ENCODE measurements at places on chromosomes 11 and 22. TPM values are rescaled to one million over a fixed set of nuclear protein-coding genes. Genes with fewer than 3 reads are reported as not detected.

GSTT2B gene
- not detected for total RNA-seq

NXPE2 gene
- total RNA-seq, result not detected

BTG4 gene
- total RNA-seq, result not detected

GUCY1A2 gene
- not detected for total RNA-seq

NRIP3 gene
- total RNA-seq, result 2.5 TPM

PRAME gene
- not detected for total RNA-seq

LPXN gene
- total RNA-seq, result 58.2 TPM

BRSK2 gene
- total RNA-seq, result 0.41 TPM

TMEM151A gene
- not detected for total RNA-seq

SCGB1D2 gene
- not detected for total RNA-seq

Data from naive thymus-derived CD4-positive, alpha-beta T cell (primary cell).